ENCODE measurements at places on chromosomes 7 and 10.

GRCh38 chr10:51658000-51658399, 41.4 kb downstream of the CSTF2T start:
- no peak for DNase-seq

DNA sequence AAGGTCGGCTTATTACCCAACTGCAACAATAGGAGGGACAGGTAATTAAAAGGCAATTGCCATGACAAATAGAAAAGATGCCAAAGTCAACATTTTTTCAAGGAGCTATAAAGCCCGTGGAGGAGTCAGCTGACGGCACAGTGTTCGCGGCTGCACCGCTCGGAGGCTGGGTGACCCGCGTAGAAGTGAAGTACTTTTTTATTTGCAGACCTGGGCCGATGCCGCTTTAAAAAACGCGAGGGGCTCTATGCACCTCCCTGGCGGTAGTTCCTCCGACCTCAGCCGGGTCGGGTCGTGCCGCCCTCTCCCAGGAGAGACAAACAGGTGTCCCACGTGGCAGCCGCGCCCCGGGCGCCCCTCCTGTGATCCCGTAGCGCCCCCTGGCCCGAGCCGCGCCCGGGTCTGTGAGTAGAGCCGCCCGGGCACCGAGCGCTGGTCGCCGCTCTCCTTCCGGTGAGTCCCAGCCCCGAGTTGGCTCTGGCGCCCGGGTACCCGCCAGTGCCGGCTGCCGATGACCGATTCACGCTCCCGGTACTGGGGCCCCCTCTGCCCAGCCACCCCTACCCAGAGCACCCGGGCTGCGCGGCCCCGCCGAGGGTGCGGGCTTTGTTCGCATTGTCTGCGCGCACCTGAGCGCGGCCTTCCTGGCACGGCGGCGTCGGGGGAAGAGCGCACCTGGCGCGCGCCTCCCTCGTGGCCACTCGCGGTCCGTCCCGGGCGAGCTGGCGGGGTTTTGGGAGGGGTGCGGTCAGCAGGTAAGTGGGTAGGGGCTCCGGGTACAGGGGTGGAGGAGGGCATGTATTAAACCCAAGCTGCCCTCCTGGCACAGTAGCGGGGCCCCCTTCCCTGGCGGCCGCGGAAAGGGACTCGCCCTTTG, at the start of gene VWA2:
VWA2 (plus strand) TSS at position 138 of the 877 bp plus-strand sequence. CDS start 9,460 bp downstream, outside the sequence.
- peak; percentile 72 for DNase-seq

DNA sequence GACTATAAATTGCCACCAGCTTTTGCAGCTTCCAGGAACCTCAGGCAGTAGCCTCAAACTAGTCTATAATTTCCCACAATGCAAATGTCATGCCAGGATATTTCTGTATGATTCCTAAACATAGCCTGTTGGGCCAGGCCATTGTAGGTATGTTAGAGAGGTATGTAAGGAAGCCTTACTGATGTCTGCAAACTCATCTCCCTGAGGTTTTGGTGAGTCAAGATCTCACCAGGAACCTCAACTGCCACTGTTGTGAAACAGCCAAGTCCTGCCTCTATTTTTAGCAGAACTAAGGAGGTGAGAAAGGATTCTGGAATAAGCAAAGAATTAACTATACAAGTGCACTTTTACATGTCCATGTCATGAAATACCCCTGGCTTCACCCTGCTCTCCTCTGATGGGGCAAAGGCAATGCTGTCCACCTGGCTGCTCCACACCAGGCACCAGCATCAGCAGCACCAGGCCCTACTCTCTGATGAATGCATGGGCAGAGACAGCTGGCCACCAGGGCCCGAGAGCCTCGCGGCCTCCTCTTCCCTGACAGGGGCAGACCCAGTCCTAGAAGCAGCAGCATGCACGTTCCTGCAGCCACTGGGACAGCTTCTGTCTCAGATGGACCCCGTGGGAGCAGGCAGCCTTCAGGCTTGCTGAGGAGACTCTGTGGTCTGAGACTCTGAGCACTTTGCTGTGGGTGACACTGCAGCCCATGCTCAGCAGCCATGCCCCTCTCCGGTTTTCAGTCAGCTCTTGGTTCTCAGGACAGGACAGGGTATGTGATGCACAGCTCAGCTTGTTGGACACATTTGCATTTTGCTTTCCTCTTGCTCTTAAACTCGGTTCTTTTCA, 147.3 kb downstream of the ZMYND11 start:
- no peak for DNase-seq

- no peak for DNase-seq
Observed at GRCh38 chr10:52635651-52636050, 136.9 kb downstream of the MBL2 start.

DNA sequence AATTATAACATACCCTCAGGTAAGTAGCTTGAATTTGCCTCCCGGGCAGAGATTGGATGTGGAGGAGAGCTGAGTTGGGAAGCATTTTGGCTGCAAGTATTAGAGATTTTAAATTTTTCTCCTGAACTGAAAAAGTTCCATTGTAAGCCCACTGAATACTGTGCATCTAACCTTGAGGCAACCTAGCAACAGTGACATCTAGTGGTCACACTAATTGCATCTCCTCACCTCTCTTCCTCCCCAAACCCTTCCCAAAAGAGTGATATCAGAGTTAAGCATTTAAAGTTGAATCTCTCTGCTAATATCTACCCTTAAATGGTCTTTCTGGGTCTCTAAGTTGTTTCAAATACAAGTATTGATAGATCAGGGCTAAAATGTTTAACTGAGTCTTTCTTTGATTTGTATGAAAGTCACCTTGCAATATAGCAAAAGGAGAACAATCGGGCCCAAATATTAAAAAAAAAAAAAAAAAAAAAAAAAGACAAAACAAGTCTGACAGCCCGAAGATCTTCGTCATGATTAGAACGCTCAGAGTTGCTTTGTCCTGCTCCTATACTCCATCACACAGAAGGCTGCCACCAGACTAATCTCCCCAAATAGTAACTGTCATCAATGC, 40.4 kb upstream of the DLX5 start:
- peak; percentile 58 for DNase-seq

DNA sequence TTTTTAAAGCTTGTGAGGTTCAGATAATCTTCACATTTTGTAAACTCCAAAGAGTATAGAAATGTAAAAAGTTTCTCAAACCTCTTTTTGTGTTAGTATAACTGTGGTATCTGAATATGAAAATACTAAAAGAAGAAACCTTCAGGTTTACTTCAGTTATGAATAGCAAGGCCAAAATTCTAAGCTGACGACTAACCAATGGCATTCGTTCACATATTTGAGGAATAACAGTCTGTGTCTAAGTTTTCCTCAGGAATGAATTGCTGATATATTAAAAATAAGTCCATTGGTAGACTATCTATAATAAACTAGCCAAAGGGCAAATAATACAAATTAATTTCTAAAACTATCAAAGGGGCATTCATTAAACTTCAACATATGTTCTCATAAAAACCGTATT, 206.0 kb downstream of the CXCL12 start:
- no peak for DNase-seq

DNA sequence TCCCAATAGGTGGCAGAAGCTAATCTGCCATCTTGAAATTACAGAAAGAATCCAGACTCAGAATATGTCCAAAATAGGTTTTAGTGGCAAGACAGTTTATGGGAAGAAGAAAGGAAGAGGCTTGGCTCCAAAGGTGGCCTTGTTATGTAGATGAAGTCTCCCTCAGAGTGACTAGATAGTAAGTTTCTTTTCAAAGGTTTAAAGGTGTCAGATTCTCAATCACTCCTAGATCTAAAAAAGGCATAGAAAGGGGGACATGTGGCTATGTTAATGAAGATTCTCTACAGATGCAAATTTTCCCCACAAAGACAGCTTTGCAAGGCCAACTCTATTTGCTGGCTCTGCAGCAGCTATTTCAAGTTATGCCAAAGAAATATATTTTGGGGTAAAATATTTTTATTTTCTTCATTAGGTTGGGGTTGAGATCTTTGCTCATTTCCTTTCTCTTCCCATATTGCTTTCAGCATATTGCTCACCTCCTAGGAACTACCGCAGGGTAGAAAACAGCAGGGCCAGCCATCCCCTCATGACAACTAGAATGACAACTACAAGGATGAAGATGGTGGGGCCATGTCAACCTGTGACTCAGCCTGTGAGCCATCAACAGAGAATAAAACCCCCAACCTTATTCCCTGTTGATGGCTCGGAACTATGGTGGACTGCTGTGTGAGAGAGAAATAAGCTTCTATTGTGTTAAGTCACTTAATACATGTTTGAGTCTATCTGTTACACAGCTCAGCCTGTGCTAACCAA, 274.0 kb upstream of the GALNT17 start:
- no peak for DNase-seq

- no peak for DNase-seq
Observed at GRCh38 chr10:68564712-68565111, 4.6 kb downstream of the TET1 start.

- no peak for DNase-seq
Observed at GRCh38 chr7:95642173-95642572, 45.9 kb upstream of the PDK4 start.

GRCh38 chr10:14500172-14500765, 169.5 kb upstream of the FRMD4A start:
- no peak for DNase-seq

- DNase-seq = no peak
Observed at GRCh38 chr7:92415225-92415624, 32.1 kb upstream of the GATAD1 start.

DNA sequence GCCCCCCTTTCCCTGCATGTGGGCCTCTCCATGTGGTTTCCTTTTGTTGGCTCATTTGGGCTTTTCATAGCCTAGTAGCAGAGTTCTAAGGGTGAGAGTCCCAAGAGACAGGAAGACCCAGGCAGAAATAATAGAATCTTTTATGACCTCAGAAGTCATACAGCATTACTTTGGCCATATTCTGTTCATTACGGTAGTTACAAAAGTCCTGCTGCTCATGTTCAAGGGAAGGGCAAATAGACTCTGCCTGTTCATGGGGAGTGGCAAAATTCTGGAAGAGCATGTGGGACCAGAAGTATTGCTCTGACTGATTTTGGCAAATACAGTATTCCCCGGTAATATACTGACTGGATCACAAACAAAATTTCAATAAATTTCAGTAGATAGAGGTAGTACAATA, 910.3 kb downstream of the LRMDA start:
- DNase-seq = no peak

- DNase-seq = no peak
Observed at GRCh38 chr7:24920451-24921361, 59.3 kb downstream of the OSBPL3 start.

GRCh38 chr10:113691381-113691780, 11.7 kb downstream of the CASP7 start:
- no peak for DNase-seq

DNA sequence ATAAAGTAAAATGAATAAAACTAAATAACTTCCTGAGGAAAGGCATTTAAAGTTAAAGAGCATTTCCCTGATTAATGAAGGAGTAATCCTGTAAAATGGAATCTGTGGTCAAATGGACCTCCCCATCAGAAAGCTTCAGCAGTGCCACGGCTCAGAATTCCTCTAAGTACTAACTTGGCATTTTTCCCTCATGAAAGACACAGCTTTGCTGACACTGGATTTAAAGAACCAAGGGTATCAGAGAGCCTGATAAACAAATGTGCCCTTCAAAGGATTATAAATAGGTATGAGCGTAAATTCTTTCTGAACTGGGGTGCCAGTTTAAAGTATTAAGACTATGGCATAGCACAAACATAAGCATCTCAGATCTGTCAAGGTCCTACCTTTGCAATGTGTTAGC, 24.2 kb upstream of the RNF148 start:
- no peak for DNase-seq

DNA sequence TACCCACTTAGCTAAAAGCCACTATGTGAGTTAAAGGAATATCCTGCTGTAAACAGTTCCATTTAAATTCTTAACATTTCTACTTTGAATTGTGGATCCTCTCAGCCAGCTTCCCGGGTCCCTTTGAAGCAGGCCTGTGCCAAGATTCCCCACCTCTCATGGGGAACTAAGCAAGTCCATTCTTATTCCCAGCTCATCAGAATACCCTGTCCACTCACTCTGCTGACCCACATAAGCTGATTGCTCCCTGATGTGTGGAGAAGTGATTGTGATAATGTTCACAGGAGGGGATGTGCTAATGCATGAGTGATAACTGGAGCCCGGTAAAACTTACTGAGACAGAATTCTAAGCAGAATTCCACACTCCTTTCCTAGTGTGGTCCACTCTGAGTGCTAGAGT, 709.7 kb downstream of the CNTNAP2 start:
- no peak for DNase-seq

GRCh38 chr7:990352-990932, 7.5 kb downstream of the CYP2W1 start:
- no peak for DNase-seq

DNA sequence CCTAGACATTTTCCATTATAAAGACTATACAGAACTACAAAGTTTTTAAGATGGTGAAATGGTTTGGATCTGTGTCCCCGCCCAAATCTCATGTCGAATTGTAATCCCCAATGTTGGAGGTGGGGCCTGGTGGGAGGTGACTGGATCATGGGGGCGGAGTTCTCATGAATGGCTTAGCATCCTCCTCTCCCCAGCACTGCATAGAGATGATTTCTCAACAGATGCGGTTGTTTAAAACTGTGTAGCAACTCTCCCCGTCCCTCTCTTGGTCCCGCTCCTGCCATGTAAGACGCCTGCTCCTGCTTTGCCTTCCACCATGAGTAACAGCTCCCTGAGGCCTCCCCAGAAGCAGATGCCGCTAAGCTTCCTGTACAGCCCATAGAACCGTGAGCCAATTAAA, 1.6 kb downstream of the FAM133B start:
- DNase-seq = no peak

GRCh38 chr7:42125321-42125720, 111.7 kb downstream of the GLI3 start:
- no peak for DNase-seq

DNA sequence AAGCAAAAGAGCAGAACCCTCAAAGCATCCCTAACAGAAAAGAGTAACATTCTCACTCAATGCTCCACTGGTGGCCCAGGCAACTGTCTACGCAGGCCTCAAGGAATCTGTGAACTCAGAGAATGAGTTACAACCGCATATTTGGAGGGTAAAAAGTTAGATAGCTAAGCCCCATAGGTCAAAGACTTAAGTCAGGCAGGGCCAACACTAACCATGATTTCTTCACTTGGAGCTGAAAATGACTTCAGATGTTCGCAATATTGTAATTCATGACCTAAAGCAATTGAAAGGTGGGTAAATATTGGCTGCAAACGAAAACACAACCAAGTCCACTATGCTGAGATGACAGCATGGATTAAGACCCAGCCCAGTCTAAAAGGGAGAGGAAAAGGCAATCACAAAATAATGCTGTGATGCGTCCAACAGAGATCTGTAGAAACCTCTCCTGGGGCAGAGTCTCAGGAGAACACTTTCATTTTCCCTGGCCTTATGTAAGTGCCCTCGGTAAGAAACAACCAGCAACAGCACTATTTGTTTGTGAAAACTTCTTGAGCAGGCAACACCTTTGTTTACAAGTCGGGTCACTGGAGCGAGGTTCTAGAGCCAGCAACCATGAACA, 176.5 kb downstream of the TNS3 start:
- no peak for DNase-seq

DNA sequence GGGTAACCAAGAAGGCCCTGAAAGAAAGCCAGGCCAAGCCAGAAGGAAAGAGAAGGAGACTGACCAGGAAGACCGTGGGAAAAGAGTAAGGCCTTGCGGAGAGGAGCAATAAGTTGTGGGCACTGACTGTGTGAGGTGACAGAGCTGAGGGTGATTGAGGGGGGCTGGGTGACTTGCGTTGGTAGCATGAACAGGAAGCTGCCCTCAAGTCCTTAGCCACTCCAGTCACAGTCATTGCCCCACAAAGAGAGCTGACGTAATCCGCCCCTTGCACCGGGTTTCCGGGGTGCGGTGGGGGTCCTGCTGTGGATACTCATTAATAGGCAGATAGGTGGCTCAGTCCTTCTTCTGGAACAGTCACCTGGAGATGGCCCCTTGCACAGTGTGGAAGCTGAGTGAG, 16.1 kb upstream of the DMBT1 start:
- no peak for DNase-seq

Measured in NCI-H2029 (cell line).